ENCODE measurements at places on chromosomes 5 and 9.

DNA sequence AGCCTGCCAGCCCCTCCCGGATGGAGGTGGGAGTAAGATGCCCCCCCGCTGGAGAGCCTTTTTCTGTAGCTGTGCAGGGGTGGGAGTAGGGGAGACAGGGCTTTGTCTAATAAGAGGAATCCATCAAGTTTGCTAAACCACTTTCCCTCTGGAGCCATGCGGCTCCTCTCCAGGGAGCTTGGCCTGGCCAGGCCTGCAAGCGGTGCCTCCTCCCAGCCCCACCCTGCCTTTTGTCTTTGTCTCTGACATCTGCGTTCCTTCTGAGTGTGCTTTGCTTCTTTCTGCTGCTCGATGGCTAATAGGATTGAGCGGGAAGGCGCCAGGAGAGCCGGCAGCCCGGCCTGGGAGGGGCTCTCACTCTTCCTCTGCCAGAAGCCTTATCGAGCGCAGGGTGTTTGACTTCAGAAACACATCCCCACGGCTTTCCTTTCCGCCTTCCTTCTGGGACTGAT lies 26.7 kb upstream of the FCN1 start:
- peak; percentile 43 for DNase-seq

DNA sequence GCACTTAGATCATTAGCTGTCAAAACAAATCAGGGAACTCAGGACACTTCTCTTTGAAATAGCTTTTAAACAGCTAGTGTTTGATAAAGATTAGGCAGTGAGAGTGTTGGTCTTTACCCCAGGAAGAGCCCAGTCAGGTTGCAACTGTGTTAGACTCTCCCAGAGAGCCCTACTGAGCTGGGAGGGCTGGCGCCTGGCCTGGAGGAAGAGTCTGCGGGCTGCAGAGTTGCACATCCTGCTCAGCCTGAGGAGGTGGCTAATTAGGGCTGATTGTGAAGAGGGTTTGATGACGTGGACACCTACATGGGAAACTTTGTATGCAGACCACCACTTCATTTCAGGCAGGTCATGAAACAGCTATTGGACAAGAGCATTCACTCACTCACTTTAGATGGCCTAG lies 112.0 kb downstream of the TMEM174 start:
- no peak for DNase-seq

DNA sequence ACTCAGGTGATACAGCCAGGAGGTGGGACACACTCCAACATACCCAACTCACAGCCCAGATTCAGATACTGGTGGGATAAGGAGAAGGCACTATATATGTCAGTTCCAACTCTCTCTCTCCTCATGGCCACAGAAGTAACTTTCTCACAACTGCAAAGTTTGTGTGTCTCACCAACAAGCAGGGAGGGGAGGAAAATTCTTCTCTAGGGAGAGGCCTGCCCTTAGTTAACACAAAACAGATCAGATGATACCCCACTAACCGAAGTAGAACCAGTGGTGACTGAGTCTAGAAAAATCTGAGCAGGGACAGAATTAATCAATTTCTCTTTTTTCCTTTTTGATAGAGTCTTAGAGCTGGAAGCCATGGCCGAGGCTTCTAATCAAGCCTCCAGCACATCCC lies 133.1 kb downstream of the ADAMTS12 start:
- no peak for DNase-seq

- DNase-seq = no peak
These were observed 32.0 kb downstream of the SAR1B start for GRCh38 chr5:134600600-134600999.

GRCh38 chr5:30279237-30279636 lies 914.2 kb upstream of the CDH6 start:
- no peak for DNase-seq

DNA sequence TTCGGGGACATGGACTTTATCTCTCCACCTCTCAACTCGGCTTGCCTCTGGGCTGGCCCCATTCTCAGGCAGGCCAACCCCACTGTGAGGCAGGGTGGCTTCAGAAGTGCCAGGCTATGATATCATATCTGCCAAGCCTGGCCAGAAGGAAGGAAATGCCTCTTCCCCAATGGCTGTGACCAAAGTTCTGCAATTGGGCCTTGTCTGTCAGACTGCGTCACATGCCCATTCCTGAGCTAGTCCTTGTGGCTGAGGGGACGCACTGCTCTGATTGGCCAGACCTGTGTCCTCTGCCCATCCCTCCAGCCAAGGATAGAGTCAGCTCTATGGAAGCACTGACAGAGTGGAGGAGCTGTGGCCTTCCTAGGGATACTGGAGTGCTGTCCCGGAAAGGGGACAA lies 11.9 kb downstream of the SMIM23 start:
- DNase-seq = no peak

GRCh38 chr9:115018547-115019435 lies 88.4 kb upstream of the TNFSF8 start:
- no peak for DNase-seq

DNA sequence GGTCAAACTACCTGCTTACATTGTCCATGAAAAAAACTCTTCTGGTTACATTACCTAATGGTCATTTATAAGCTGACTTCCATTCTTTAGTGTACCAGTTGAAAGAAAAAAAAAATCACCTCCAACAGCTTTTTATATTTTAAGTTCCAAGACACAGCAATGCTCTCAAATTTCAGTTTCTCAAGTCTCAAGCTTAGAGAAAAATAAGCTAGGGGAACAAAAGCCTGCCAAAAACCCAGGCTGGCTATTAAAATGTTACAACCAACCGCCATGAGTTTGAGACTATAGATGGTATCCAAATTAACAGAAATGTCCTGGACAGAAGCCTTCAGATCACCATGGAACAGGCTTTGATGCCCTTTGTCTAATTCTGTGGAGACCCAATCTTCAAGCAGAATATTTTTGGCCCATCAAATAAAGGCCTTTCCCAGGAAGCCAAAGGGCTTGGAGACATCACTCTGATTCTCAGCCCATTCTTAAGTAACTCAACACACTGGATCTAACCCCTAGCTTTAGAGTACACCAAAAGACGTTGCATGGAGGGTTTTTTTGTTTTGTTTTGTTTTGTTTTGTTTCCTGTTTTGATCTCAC lies 343.7 kb downstream of the GLIS3 start:
- no peak for DNase-seq

- no peak for DNase-seq
These were observed 159.1 kb upstream of the IRX2 start for GRCh38 chr5:2910401-2911175.
